HFFc6 (cell line): ENCODE measurements at places on chromosomes 12 and 14.

- no peak overlapping the region for H3K27ac ChIP-seq
- no peak for DNase-seq
- peaks cover 23% of the 10 kb centered on the region for H3K27me3 ChIP-seq
- H3K4me1 ChIP-seq = no peaks in the 10 kb centered on the region
Measured at GRCh38 chr12:5008661-5009060, 35.0 kb upstream of the KCNA5 start.

DNA sequence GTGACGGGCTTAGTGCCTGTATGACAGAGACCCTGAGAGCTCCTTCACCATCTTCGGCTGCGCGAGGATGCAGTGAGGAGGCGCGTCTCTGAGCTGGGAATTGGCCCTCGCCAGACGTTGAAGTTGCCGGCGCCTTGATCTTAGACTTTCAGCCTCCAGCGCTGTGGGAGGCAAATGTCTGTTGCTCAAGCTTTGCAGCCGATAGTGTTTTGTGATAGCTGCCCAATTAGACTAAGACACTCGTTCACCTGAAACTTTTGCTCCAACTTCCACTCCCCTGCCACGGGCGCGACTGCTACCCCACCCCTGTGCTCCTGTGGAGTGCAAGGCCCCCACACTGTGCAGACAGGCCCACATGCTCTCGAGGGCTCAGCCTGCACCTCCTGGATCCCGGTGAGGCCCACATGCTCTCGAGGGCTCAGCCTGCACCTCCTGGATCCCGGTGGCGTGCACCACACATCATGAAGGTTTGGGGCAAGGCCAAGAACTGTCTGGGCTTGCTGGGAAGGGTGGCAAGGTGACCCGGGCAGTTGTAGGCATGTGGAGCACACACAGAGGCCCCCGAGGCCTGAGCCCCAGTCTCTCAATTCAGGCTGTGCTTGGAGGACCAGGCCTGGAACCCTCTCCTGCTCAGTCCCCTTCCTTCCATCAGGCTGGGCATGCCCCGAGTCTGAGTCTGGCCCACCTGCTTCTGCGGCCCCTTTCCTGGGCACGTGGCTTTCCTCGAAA lies 324.6 kb downstream of the TMEM121 start:
- no peak for DNase-seq
- H3K36me3 ChIP-seq = peaks cover 13% of the 10 kb centered on the region; the same call in 1 of the 2 replicates
- H3K4me1 ChIP-seq = no peaks in the 10 kb centered on the region
- no peak overlapping the region for H3K27ac ChIP-seq
- no peaks in the 10 kb centered on the region for H3K27me3 ChIP-seq

- H3K27me3 ChIP-seq = peaks cover 2% of the 10 kb centered on the region; the same call in 1 of the 2 replicates
- H3K4me3 ChIP-seq = no peak overlapping the region
- H3K36me3 ChIP-seq = no peaks in the 10 kb centered on the region
- no peaks in the 10 kb centered on the region for H3K4me1 ChIP-seq
- H3K27ac ChIP-seq = no peak overlapping the region
Measured at GRCh38 chr12:8987163-8987562, 2.2 kb upstream of the KLRG1 start.

DNA sequence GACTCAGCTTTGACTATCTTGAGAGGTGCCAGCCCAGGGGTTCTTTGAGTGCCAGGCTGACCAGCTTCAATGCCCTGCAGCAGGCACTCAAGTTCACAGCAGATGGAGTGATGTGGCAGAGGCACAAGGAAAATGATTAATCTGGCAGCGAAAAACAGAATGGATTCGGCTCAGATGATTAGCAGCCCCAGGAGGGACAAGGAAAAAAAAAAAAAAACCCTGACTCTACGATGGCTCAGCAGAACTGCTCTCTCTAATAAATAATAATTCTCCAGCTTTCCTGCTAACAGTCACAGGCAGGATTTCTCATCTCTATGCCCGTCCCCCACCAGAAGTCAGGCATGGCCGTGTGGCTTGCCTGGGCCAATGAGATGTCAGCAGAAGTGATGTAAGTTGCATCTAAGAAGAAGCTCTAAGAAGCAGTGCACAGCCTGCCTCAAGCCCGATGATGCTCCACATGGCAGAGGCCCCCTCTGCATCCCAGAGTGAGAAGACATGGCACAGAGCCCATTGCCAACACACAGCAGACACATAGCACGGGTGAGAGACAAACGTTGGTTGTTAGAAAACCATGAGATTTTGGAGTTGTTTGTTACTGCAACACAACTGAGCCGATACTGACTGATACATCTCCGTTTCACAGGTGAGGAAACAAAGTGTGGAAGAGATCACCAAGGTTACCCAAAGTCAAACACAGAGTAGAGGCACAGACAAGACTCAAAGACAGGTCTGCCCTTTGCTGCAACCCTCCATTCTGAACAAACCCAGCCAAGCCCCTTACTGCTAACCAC lies 111.0 kb downstream of the SCARB1 start:
- peaks cover 10% of the 10 kb centered on the region for H3K27me3 ChIP-seq
- no peak for DNase-seq
- H3K27ac ChIP-seq = peak overlapping the region; percentile 17; the same call in 1 of the 2 replicates
- no peak overlapping the region; the same call in 1 of the 2 replicates for H3K4me3 ChIP-seq
